CD4-positive, alpha-beta T cell treated with Interleukin-17A for 1 hour (primary cell): ENCODE measurements at places on chromosomes 11 and 22.

- DNase-seq: no peak
Observed at GRCh38 chr11:17098038-17098437, 20.6 kb upstream of the RPS13 start.

DNA sequence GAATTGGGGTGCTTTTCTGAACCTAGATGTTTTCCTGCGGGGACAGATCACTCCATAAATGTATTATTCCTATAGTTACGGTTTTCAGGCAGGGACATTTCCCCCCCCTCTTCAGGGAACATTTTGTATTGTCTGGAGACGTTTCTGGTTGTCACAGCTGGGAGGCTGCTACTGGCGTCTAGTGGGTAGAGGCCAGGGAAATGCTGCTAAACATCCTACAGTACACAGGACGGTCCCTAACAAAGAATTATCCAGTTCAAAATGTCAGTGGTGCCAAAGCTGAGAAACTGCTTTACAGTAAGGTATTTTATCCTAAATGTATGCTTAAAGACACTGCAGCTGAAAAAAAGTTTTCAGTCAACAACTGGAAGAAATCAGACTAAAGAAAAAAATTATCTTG is 19.4 kb downstream of the PIWIL4 start:
- no peak for DNase-seq

- no peak for DNase-seq
Observed at GRCh38 chr11:20080032-20080685, 80.1 kb downstream of the DBX1 start.

DNA sequence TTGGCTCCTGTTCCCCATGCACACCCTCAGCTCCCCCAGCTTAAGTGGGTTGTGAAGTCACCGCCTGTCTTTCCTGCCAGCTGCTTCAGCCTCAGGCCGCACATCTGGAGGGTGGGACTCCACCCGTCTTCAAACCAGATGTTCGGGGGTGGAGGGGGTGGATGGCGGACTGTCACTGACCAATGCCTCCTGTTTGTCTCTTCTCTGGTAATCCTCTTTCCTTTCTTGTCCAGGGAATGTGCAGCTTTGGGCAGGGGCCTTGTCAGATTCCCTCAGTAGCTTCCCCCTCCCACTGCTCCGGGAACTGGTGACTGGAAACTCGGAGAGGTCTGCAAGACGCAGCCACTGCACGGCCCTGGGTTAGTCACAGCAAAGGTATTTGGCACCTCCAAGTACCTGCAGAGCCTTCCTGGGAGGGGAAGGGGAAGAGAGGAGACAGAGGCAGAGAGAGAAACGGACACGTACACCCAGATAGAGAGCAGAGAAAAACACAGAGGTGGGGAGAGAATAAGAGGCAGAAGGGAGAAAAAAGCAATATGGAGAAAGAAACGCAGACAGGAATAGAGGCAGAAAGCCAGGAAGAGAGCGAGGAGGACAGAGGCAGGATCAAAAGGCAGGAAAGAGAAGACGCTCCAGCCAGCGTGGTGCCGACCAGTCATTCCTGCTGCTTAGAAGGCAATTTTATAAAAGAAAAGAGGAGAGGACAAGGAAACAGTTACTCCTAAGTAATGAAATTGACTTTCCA is 56.1 kb upstream of the TIMP3 start:
- no peak for DNase-seq

GRCh38 chr11:2015025-2015424 is 17.4 kb upstream of the H19 start:
- no peak for DNase-seq

- no peak for DNase-seq
Observed at GRCh38 chr11:73989156-73989555, 6.5 kb upstream of the UCP2 start.

DNA sequence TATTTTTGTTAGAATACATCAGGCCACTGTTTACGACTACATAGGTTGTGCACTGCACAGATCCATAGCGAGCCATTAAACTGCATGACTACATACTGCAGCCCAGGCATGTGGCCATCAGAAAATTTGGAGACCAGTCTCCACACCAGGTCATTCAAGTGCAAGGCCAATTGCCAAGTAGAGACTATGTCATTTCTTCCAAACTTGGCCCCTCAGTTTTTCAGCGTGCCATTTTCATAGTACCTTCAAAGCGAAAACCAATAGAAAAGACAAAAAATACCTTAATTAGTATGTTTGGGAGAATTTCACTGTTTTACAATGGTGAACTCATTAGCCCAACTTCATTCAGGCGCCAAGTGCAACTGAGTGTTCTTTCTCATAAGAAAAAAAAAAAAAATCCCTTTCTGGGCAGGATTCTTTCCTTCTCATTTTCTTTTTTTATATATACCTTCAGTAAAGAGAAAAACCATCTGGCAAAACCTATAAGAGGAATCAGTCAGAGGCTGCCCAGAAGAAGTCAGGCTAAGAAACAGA is 30.4 kb downstream of the PAMR1 start:
- DNase-seq: no peak

DNA sequence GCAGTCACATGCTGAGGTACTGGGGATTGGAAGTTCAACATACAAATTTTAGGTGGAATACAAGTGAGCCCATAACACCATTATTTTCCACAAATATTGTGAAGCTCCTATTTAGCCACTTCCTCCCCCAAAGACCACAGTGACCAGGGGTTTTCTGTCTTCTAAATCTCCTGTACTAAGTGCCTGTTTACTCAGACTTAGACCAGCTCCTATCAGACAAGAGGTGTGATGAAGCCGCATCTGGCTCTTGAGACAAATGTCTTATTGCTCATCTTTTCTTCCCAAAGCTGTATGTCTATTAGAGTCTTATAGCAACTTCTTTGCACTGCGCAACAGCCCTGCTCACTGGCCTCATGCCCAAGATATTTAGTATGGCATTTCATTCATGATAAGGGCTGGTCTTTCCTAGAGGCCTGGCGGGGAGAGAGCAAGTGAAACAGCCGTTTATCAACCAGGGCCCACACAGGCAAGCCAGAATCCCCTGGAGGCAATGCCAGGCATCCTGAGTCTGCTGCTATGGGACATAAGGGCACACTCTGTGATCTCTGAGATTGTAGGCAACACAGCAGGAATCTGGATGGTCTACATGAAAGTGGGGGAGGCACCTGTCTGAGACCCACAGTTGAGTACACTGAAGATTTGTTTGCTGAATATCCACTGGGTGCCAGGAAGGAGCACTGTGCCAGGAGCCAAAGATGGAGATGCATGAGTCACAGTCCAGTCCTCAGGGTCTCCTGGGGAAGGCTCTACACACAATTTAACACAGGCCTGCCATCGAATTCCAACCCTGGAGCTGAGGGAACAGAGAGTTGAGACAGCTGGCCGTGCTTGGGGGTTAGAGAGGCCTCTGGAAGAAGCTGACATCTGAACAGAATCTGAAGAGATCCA is 78.5 kb upstream of the NCAM1 start:
- DNase-seq: no peak

DNA sequence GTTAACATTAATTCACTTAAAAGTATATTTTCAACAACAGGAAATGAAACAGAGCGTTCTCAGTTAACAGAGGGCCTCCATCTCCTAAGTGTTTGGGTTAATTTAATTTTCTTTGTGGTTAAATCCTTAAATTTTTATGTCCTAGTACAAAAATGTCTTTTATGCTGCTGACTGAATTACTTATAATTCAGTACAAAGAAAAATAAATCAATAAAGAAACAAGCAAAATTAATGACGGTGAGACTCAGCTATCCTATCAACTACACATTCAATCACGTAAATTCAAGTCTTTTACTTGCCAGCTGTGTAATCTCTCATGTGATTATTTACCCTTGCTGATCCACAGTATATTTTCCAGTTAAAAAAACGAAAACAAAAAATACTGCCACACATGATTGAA is 81.4 kb downstream of the BBOX1 start:
- no peak for DNase-seq

DNA sequence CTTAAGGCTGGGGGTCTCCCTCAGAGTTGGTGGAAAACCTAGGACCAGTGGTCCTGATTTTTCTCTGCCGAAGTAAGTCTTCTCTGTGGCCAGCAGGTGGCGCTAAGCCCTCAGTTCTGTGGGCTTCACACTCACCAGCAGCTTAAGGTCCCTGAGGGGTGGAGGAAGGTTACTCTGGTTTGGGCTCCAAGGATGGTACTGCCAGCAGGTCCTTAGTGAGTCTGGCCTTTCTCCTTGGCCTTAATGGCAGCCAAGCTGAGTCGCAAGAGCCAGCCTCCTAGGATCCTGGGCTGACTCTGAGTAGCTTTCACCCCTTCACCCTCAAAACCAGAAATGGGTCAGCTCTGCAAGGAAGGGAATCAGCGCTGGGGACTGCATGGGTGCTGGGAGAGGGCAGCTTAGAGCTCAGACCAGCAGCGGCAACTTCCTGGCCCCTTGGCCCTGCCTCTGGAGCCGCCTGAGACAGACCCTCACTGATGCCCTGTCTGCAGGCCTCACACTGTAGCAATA is 4.4 kb downstream of the KCNJ11 start:
- peak; percentile 76 for DNase-seq

GRCh38 chr11:68412593-68413475 is 47.7 kb upstream of the PPP6R3 start:
- no peak for DNase-seq
